Activated naive CD8-positive, alpha-beta T cell treated with anti-CD3 and anti-CD28 coated beads for 36 hours (primary cell): ENCODE measurements at places on chromosomes 11 and 22.

DNA sequence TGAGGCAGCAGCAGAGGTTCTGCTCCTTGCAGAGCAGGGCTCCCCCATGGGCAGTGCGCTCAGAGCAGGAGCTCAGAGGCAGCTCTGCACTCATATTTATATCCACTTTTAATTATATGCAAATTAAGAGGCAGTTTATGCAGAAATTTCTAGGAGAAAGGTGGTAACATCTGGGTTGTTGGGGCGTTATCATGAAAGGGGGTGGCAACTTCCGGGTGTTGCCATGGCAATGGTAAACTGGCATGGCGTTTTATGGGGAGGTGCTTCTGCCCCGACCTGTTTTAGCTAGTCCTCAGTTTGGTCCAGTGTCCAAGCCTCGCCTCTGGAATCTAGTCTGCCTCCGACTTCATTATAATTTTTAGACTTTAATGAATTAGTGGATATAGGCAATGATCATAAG is 1191.7 kb downstream of the TBC1D22A start:
- no peak for DNase-seq

DNA sequence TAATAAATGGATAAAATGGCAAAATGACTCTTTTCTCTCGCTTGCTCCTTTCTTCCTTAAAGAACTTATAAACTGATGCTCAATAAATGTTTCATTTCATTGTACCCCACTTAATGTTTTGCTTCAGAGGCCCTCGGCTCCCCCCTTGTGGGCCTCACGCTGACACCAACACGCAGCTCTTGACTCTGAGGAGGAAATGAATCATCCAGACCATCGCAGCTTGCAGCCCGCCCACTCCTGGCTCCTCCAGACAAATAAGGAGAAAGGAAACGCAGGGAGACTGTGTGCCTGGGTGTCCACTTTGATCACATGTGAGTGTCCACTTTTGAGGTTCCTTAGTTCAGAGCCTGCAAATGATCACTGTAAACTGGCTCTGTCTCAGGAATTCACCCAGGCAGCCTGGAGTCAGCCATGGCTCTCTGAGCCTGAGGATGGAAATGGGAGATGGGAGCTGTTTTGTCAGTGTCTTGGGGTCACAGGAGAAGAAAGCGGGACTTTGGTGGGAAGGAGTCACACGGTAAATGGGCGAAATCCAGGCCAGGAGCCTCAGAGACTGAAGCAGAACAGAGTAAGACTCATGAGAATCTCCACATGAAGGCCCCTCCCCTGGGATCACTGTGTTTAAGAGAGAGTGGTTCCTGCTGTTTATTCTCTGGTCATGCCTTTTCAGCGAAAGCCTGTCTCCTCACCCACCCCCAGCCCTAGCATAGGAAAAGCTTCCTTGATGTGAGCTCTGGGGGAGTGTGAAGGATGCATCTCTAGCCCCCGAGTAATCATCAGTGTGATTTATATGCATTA is 96.5 kb downstream of the CWC15 start:
- peak; percentile 79 for DNase-seq

DNA sequence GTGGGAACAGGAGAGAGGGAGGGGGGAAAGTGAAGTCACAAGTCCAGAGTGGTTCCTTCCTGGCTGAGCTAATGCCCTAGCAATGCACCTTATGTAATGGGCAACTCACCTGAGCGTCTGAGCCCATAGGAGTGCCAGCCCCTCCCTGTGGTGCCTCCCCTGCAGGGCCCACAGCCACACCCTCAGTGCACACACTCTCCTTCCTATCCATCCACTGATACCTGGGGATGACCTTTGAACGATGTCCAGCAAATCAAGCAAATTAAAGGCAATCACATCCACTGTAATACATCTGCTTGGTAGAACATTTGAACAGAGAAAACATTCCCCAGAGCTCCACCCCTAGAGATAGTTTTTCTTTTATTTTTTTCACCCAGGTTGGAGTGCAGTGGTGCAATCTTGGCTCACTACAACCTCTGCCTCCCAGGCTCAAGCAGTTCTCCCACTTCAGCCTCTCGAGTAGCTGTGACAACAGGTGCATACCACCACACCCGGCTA is 19.6 kb upstream of the MICAL2 start:
- no peak for DNase-seq

DNA sequence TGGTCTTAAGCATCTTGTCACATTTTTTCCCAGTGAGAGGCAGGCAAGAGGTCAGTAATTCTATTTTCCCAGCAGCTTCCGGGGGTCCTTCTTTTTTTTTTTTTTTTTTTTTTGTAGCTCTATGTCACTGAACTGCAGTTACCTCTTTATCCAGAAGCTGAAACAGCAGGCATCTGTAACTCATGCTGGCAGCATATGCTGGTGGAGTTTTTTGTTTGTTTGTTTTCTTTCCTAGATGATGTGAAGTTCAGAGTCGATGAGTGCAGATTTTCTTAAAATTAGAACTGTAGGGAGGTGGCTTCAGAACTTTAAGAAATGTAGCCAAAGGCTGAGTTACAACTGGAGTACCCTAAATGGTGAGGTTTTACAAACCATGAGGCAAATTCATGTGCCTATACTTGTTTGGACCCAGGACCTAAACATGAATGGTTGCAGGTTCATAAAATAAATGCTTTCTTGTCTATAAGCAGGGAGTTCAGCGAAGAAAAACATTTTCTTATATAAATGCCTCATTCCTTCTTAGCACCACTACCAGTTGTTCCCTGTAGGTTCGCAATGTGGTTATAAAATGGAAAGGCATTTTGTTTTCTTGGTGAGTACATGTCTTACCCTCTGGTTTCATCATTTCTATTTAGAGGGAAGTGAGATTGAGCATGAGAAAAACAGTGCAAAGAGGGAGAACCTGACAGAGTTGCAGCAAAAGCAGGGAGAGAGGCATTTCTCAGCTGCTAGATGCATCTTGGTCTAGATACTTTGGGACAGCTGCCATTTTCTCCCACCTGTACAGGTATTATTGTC is 84.0 kb downstream of the TRIM44 start:
- DNase-seq: no peak

GRCh38 chr11:61696602-61697001 is 16.4 kb downstream of the DAGLA start:
- DNase-seq: no peak

GRCh38 chr22:23109441-23109978 is 32.3 kb downstream of the RSPH14 start:
- no peak for DNase-seq

DNA sequence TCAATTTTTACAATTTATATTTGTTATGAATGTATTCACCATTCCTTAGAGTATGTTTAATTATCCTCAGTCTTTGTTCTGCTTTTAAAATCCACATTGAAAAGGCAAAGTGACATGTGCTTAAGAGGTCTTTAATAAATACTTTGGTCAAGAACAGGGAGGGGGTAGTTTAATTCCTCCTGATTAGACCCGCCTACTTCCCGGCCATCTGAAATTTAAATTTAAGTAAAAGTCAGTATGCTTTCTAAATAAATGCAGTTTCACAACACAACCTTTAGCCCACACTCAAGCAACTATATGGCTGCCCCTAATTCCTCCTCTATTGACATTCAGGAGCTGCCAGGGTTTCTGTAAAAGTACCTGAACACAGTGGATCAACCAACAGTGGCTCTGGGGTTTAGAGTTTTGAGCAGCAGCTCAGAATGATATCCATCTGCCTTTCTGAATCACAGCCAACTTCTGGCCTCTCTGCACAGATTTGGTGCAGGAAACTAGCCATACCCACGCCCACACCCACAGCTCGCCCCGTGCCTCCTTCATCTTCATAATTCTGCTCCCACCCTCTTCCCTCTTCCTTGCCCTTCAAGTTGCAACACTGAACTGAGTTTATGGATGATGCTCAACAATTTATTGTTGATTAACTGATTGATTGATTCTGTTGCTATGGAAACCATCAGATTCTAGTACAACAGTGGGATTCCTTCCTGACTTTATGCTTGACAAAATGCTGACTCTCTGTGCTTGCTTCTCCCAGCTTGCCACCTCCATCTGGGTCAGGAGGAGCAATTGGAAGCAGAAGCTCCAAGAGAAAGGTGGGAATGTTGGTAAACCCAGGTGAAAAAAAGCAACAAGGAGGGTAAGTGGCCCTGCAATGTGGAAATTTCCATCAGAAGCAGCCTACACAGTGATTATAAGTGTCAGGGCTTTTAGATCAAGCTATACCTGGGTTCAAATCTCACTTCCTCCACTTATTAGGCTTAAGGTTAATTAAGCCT is 70.8 kb downstream of the PANX1 start:
- DNase-seq: no peak

DNA sequence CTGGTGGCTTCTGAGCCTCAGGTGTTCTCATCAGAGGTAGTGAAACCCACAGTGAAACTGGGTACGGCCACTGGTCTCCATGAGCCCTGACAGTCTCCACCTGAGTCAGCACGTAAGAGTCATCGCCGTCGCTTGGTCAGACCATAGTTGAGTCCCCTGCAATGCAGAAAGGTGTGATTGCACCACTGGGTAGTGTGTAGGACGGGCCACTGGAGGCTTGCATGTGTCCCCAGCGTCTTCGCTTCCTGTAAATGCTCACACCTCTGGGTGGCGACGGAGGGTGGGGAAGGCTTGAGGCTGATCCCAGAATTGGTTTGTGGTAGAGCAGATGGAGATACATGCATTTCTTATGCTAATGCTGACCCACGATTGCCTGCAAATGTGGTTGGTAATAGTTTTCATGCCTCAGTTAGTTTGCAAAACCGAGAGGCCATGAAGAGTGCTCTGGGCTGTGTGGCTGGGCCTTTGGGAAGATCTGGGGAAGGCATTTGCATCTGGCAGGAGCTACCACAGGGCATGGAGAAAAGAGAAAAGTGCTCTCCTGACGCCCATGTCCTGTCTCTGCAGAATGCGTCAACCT is 26.5 kb downstream of the CTTN start:
- DNase-seq: no peak

DNA sequence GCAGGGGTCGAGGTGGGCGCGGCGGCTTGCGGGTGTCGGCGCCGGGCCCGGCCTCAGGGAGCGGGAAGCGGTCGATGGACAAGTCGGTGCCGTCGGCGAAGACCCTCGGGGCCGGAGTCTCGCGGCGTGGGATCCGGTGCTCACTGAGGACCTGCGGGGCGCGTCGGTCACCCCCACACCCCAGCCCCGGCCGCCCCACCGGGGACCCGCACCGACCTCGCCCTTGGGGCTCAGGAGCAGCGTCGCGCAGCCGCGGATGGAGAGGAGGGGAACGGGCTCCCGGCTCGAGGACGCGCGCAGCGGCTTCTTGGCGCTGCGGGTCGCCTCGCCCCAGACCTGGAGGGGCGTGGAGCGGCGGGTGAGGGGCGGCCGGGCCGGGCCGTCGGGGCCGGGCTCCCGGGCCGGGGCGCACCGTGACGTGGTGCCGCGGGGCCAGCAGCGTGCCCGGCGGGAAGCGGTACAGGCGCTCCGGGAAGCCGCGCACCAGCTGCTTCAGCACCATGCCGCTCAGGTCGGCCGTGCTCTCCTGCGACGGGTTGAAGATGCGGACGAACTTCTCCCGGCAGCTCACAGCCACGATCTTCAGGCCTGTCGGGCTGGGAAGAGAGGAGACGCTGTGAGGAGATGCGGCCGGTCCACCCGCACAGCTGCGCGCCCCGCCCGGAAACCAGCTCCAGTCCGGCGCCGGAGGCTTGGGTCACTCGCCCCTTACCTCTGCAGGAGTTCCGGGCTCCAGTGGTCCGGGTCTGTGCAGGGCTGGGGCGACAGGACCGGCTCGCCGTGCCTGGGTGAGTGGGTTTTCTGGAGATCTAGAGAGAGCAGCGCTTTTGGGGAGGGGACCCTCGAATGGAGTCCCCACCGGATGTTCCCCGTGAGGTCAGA is 4.5 kb downstream of the LMNTD2 start:
- no peak for DNase-seq

DNA sequence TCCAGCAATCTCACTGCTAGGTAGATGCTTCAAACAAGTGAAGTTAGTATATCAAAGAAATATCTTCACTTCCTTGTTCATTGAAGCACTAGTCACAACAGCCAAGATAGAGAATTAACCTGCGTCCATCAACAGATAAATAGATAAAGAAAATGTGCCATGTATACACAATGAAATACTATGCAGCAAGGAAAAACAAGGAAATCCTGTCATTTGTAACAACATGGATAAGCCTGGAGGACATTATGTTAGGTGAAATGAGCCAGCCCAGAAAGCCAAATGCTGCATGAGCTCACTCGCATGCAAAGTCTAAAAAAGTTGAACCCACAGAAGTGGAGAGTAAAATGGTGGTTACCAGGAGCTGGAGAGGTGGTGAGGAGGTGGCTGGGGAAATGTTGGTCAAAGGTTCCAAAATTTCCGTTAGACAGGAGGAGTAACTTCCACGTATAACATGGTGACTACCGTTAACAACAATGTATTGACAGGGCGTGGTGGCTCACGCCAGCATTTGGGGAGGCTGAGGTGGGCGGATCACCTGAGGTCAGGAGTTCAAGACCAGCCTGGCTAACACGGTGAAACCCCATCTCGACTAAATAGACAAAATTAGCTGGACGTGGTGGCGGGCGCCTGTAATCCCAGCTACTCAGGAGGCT is 23.6 kb upstream of the CARS1 start:
- DNase-seq: no peak

GRCh38 chr22:45781459-45781858 is 109.8 kb downstream of the ATXN10 start:
- DNase-seq: no peak

- DNase-seq: no peak
Measured at GRCh38 chr11:128889657-128890213, 1.4 kb upstream of the KCNJ5 start.

GRCh38 chr11:128179512-128179911 is 407.8 kb downstream of the ETS1 start:
- no peak for DNase-seq

DNA sequence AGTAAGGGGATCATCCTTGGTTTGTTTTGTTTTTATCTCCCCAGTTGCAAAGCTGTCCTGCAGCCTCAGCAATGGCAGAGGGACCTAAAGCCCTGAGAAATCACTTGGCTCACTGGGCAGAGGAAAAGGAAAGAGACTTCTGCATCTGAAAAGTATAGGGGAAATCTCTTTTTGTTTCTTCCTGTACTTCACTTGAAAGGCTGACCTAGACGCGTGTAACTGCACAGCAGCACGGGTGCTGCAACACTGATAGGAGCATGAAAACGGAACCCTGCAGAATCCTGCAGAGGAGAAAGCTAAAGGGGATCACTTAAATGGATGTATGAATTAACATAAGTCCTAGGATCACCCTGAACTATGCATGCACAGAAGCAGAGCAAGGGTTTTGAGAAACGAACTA is 2.0 kb upstream of the PIWIL3 start:
- no peak for DNase-seq

DNA sequence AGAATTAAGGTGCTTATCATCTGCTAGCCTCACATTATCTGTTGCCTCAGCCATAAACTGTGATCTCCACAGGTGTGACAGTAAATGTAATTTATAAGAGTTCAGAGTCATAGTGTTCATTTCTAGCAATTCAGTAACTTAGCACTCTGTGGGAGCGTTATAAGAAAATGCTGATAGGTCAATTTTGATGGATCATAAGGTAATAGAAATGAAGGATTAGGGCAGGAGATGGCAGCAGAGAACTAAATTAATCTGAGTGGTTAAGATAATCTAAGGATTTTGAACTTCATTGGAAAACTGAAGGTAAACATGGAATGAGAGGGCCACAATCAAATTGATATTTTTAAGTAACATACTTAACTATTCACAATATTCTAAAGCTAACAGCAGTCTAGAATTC is 26.5 kb upstream of the SLC22A9 start:
- no peak for DNase-seq

- DNase-seq: no peak
Measured at GRCh38 chr11:41320653-41321052, 138.8 kb downstream of the LRRC4C start.

- no peak for DNase-seq
Measured at GRCh38 chr22:24070553-24070952, 59.4 kb downstream of the CABIN1 start.
